ENCODE measurements at places on chromosomes 7 and 10.
A peak's percentile ranks its signal among the peaks of the same experiment; 100 is the strongest.

DNA sequence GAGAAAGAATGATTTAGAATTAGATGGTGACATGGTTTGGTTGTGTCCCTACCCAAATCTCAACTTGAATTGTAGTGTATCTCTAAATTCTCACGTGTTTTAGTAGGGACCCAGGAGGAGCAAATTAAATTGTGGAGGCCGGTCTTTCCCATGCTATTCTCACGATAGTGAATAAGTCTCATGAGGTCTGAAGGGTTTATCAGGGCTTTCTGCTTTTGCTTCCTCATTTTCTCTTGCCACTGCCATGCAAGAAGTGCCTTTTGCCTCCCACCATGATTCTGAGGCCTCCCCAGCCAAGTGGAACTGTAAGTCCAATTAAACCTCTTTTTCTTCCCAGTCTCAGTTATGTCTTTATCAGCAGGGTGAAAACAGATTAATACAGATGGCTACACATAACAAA is 167.4 kb upstream of the SVIL start:
- no peak for DNase-seq

DNA sequence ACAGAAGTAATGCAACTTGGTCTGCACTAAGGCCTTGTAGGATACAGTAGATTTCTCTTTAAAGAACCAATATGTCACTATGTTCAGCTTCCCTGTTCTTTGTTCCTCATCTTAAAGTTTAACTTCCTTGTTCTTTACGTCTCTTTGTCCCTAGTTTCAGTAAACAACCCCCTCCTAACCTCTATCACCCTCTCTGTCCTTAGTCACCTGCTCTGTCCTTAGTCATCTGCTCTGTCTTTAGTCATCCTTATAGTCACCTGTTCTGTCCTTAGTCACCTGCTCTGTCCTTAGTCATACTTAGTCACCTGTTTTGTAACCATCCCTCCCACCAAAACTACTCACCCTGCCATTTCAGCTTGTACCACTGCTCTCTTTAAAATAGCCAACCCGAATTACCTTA is 144.6 kb upstream of the TMEM106B start:
- no peak for DNase-seq

DNA sequence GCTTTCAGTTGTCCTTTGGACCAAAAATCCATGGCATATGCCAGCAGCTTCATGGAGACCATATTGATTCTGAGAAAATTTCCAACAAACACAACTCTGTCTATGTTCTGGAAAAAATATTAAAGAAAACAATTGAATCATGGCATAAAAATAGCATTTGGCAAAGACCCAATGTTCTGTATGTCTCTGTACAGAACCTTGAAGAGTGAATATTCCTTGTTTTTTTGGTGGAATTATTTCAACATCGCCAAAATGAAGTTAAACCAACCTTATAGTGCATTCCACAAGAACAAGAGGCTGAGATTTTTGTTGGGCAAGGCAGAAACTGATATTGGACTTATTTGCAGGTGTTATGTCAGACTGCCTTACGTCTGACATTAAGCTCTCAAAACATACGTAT is 53.3 kb upstream of the SLC16A12 start:
- no peak for DNase-seq

- DNase-seq, result no peak
These were observed 7.1 kb downstream of the CSGALNACT2 start for GRCh38 chr10:43145311-43145710.

DNA sequence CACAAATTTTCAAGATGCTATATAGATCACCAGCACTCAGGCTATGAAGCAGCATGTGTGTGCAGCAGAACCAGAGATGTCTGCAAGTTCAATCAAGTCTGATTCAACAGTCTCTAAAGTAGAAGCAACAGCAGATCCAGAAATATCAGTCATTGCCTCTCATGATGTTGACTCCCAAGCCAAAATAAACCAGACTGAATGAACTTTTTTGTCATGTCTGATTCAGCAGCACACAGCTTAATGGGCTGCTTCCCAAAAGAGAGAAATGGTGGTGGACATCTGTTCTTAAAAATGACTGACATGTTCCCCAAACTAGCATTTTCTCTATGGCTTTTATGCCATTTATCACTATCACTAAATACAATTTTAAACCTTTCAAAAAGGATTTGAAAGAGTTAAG is 53.8 kb downstream of the TMEM26 start:
- DNase-seq, result no peak

- no peak for DNase-seq
These were observed 517.5 kb downstream of the KIF20B start for GRCh38 chr10:90218846-90219245.

DNA sequence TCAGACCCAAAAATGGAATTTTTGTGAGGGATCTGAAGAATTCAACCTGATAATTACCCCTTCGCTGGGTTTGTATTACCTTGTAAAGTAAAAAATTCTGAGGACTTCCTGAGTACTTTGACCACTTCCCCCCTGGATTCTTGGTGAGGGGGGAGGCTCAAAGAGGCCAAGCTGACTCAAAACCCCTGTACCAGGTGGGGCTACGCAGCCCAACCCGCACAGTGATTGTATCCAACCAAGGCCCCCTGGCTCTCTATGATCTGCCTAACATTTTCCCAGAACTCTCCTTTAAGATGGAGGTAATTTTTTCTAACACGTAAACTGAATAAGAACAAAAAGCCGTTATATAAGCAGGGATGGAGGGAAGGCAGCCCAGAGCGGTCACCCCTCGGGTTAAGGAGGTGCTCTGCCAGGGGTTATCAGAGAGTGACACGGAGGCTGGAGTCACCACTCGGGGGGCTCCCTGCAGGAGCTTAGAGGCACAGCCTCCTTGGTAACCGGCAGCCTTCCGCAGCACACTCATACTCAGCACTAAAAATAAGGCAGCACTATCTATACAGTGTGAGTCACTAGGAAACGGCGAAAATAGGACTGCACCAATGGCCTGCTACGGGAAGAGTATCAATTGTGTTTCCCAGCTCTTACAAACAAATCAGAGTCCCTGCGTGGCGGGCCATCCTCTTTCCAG is 255.4 kb downstream of the ELMO1 start:
- no peak for DNase-seq

DNA sequence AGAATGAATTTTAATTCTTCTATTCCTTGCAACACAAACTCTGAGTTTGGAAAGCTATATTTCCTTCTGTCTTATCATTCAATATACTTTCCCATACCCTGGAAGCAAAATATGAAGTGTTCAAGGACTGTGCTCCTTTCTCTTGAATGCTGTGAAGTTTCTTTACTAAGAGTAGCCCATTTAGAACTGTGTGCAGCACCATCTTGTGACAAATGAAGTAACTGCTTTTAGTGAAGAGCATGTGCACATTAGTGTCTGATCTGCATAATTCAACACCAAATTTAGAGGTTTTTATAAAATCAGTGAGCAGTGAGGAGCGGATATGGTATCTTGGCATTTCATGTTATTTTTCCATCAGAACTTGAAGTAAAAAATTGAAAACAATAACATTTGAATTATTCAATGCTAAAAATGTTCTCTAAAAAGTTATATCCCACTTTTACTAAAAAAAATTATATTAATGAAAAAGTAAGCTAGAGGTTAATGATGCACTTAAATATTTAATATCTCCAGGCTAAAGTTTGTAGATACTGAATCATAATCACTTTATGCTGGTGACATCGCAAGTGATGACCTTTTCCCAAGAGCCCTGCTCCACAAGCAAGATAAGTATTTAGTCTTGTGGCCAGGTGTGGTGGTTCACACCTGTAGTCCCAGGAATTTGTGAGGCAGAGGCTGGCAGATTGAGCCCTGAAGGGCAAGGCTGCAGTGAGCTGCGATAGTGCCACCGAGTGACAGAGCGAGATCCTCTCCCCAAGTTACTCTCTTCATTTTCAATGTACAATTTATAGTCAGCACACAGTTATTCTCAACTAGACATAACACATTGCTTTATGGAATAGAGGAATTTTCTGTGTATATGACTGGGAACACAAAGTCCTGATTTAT is 108.8 kb upstream of the PCLO start:
- DNase-seq, result no peak

DNA sequence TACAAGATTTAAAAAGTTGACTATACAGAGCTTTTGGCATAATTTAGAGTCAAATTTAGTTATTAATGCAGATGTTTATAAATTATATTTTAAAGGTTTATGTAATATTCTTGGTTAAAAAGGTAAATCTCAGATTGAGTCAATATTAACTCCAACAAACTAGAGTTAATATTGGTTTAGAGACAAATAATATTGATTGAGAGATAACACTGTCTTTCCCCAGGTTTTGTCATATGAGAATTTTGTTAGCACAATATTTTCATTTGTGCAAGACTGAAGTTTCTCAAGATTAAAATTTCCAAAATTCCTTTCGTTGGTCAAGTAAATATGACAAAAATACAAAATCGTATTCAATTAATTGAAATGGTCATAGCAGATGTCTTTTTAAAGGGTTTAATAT is 12.9 kb upstream of the AKR1D1 start:
- DNase-seq, result no peak

- no peak for DNase-seq
These were observed 12.2 kb downstream of the ADAM8 start for GRCh38 chr10:133264461-133264860.

DNA sequence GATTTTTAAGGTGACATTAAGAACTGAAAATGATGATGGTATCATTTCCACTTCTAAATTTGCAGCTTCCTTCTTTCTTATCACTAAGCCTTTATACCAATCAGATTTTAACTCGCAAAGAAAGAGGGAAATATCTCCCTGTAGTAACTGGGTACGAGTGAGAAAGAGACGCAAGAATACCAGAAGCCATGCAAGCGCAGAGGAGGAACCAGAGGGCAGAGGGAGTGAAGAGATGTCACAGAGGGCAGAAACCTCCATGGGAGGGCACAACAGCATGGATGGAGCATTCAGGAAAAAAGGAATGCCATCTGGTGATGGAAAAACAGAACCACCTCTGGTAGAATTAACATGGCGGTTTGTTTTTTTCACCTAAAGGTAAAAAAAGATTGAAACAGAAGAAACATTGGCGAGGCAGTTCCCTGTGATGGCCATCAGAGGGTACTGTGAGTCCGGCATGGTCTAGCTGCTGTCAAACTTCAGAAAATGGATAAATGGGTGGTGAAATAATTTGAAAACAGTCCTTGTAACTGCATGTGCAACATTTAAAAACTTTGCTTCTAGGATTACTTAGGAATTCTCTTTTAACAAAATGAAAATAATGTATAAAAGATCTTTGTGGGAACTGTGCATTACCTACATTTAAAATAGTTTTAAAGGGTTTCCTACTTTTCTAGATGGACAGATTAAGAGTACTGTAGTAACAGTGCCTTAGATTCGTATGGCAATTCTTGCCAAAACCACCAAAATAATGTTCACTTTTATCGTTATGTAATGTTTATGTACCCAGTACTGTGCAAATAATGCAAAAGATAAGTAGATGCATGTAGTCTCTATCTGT is 91.8 kb downstream of the ARHGAP12 start:
- DNase-seq, result peak; percentile 49
